Fibroblast of the conjunctiva (primary cell): ENCODE measurements at places on chromosomes 2 and 18.

DNA sequence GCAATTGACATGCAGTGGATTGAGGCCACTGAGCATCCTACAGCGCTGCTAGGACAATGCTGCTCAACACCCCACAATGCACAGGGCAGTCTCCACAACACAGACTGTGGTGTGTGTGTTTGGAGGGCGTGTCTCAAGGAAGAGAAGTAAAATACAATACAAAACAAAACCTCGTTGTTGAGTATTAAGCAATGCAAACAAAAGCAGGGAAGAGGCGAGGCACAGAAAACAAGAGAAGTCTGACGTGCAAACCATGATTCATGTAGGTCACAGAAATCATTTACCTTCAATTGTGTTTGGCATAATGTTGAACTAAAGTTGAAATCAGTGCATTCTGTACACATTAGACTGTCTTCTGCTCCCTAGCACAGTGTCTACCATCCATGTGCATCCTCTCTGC lies 260.9 kb downstream of the PHLPP1 start:
- no peak for DNase-seq

DNA sequence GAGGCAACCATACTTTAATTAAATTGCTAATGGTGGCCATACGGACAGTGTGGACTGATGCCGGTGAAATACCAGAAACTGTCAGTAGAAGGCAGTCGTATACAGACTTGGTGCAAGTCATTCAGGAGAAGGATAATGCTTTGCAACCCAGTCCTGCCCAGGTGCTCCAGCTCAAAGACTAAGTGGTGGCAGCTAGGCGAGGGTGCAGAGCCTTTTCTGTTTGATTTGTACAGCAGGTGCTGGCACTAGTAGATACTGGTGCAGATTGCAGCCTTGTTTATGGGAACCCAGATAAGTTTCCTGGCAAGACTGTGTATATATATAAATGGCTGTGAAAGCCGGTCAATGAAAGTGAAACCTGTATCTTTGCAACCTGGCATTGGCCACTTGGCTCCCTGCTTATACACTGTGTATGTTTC lies 208.3 kb upstream of the SYT4 start:
- no peak for DNase-seq

DNA sequence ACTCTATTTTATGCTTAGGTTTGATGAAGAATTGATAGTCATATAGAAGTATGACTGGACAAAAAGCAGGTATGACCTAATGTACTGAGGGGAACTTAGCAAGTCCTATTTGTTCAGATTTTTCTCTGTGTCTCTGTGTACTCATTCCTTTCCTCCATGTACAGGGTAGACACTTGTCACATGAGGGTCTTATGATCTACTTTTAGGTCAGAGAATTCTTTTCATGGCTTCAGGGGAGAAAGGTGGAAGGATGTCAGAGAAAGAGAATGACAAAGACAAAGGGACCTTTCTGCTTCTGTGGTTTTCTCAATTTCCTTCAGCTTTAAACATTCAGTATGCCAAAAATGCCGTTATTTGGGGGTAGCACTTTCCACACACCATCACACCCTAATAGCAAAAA lies 181.6 kb downstream of the WDPCP start:
- no peak for DNase-seq

DNA sequence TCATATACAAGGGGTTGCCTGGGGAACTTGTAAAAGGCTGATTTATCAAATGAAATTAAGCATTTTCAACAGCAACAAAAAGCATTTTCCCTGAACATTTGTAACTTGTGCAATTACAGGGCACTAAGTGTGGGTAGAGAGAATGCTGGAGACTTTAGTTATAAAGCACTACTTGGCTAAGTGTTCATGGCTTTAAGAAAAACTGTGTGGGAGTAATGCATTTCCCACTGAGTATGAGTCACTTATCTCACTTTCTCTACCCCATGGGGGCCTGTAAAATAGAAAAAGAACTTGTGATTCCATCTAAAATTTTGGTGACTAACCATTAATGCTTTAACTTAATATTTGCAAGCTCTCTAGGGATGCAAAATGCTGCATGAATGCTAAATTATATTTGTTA lies 193.4 kb downstream of the CCDC102B start:
- DNase-seq: peak; percentile 8

DNA sequence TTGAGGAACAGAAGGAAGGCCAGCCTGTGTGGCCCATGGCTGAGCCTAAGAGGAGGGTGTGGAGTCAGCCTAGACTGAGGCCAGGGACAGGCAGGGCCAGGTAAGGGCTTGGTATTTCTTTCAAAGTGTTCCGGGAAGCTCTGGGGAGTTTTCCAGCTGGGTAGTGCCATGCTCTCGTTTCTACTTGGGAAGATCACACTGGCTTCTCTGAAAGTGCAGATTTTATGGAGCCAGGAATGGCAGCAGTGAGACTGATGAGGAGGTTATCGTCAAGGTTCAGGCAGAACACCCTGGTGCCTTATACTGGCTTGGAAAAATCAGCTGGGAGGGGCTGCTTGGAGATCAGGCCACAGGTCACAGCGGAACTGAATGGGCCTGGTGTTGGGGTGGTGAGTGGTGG lies 245.1 kb downstream of the SOX11 start:
- no peak for DNase-seq

- no peak for DNase-seq
Observed at GRCh38 chr18:55287149-55287806, 300.7 kb downstream of the TCF4 start.

DNA sequence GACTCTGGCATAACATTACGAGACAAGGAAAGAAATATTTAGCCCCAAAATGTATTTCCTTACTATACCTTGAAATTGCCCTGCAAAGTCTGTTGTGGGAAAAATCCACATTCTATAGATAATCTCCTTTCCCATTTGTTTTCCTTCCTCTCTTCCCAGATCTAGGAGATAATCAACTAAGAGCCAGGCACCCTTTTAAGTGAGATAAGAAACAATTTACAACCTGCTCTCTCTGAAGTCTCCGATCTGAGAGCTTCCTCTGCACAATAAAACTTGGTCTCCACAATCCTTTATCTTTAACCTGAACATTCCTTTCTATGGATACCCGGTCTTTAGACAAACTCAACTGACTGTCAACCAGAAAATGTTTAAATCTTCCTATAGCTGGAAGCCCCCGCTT lies 1160.7 kb upstream of the NRXN1 start:
- DNase-seq: no peak

DNA sequence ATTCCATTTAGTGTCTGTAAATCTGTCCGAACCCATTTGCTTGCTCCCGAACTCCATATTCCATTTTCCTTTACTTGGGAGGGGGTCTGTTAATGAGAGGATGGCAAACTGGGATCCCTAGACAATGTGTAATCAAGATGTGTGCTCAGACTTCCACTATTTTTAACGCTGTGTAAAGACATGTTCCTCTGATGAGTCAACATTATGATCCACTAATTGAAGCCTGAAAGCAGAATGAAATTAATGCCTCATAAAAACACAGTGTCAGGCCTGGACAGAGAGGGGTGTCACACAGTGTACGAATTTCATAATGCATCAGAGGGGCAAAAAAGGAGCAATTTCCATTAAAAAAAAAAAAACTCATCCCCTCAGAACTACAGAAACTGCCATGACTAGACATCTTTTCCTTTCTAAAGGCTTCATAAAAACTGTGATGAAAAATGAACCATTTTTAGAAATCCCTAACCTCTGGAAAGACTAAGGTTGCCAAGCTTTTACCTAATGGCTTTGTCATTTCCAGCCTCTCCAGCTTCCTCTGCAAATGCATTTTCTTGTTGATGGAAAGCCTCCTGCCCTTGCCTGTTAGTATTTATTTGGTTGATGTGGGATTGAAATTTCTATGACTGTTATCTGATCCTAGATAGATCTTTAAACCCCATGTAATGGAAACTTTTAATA lies 209.2 kb upstream of the DCC start:
- DNase-seq: no peak

- DNase-seq: no peak
Observed at GRCh38 chr18:9855681-9856080, 30.1 kb upstream of the TXNDC2 start.

GRCh38 chr2:156626931-156627330 lies 190.8 kb downstream of the GPD2 start:
- DNase-seq: no peak

DNA sequence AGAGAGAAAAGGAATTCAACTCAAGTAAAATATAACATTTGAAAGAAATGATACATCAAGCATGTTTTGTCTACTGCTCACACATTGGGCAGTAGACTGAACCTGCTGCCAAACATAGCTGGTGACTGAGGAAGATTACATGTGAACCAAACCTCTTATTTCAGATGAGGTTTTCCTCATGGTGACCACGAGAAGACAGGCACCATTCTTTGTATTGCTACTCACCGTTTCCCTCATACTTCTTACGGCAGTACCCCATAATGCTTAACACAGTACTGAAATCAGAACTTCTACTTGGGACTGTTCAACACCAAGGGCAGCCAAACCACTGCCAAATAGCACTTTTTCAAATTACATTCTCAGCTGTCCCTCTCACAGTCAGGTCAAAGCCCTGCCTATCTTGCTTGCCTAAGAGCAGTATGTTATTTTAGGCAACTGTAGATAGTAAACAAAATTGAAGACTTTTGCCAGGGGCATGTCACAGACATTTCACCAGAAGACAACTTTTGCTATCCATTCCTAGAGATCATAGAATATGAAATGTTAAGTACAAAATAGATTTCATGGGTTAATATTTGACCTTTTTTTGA lies 167.1 kb upstream of the DOK6 start:
- DNase-seq: no peak

GRCh38 chr18:35695803-35696202 lies 114.3 kb downstream of the GALNT1 start:
- DNase-seq: no peak

- peak; percentile 56 for DNase-seq
Observed at GRCh38 chr2:181953881-181954537, 31.6 kb upstream of the PPP1R1C start.

DNA sequence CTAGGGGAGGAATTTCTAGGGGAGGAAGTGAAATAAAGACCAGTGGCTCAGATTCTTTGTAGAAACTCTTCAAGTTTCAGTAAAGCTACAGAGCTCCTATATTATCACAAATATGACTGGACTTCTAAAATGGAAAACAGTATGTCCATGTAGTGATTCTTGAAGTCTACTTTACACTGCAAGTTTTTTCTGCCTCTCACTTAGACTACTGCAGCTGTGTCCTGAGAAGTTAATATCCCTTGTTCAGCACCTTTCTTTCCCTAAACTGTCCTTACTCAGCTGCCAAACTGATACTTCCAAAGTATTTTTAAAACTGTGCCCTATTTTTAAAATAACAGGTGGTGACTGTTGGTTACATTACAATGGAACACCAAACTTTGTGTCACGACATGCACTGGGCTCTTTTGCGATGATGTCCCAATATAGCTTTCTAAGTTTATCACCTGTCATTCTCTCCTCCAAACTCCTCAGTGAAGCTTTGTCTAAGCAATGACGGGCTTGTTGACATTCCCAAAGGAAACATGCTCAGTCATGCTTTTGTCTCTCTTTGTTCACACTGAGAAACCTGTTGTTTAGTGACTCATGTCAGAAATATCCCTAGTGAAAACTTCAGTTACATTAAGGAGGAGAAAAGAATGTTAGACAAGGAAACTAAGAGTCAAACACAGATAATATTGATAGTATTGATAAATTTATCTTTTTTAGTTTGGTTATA lies 341.1 kb downstream of the ARL6IP6 start:
- DNase-seq: no peak

DNA sequence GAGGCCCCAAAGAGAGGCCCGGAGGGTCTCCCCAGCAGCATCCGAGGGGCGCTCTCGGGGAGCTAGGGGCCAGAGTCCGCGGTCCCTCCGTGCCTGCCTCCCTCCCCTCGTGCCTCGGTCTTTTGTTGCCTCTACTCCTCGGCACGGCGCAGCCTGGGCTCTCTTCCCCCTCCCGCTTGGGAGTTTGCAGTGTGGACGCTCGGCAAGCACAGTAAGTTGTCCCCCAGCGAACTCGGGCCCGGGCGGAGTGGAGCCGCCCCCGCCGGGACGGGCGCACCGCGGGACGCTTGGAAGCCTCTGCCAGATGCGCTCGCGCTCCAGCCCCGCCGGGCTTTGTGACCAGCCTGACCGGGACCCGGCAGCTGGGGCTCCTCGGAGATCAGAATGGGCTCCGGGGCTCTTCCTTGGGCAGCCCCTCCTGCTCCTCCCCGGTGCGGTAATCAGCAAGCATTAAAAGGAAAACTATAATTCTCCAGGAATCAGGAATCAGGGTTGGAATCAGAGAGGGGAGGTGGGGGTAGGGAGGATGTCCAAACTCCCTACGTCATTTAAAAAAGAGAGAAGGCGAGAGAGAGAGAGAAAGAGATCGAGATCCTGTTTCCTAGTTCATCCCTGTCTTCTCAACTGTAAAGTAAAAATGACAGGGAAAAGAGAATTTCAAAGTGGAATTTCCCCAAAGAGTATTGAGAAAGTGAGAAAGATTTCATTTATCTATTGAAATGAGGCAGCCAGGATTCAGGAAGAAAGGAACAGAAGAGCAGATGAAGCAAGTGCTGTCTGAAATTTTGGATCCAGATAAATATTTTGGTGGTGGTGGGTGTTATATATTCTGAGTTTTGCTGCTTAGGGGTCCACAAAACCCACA lies 786 bp upstream of the TMEM200C start:
- DNase-seq: no peak

- DNase-seq: peak; percentile 74
Observed at GRCh38 chr2:67259556-67260342, 137.4 kb upstream of the ETAA1 start.

DNA sequence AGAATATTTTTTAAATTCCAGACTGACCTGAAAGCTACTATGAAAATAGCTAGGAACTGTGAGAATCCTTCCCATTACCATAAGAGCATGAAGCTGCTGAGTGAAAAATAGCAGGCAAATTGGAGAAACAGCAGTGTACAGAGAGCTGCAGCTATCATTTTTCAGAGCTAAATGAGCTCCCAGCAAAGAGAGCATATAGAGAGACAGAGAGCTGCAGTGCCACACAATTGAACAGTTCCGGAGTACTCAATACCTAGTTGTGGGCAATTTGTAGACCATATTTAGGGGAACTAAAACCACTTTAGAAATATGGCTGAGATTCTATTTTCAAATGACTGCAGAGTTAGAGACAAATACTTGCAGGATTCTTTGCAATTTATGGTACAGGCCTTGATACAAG lies 645.3 kb downstream of the STK39 start:
- DNase-seq: no peak

- no peak for DNase-seq
Observed at GRCh38 chr2:121555008-121555407, 24.3 kb downstream of the RNU4ATAC start.

GRCh38 chr2:241567776-241568175 lies 9.2 kb downstream of the BOK start:
- no peak for DNase-seq

- DNase-seq: peak; percentile 27
Observed at GRCh38 chr18:286515-287310, 18.9 kb upstream of the THOC1 start.

DNA sequence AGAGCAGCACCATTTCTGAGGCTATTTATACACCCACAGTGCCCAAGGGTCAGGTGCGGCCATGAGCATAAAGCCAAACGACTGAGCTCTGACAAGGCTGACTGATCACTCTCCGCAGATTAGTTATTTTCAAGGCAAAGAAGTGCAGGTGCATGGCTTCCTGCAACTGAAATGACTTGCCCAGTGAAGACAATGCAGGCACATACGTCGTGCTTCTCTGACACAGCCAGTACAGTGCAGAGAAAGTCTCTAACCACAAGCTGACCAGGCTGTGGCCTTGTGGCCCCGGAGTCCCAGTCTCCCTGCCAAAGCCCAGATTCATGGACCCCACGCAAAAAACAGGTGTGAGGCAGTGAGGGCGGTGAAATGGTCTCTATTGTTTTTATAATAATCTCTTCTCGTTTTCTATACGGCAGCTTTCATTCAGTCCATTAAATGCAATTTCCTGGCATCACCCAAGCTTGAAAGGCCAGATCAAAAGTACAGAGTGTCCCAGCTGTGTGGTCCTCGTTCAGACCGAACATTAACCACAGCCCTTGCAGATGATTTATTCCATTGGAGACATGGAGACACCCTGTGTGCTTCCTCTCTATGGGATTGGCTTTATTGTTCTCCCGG lies 447.0 kb upstream of the ID2 start:
- no peak for DNase-seq
